ENCODE measurements at places on chromosomes 12 and 14.

DNA sequence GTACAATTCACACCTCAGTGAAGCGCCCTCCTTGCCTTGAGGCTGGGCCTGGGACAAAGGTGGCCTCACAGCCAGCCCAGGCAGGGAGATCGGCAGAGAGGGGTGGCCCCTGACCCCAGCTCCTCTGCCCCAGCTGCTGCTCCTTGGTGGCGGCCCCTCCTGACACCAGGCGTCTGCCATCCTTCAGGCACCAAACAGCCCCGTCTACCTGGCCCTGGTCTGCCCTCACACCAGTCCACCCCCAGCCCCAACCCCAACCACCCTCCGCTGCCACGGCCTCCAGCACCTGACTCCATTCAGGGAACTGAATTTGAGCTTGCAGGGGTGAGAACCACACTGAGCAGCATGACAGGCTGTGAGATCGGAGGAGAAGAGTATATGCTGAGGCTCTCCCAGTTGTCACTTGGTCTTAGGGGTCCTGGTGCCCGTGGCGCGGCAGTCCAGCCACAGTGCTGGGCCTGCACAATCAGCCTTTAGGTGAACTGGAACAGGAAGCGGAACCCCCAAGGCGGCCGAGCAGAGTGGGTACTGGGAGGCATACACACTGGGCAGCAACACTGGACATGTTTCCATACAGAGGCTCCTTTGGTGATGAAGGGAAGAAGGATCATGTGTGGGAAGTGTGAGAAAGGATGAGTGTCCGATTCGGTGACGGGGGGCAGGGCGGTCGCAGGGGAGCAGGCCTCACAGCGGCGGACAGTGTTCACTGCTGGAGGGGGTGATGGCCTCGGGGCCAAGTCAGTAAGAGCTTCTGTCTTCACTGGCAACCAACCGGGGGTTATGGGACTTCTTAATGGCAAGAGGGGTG is 18.7 kb downstream of the ZFYVE21 start:
- no peak for DNase-seq

GRCh38 chr12:12562585-12563261 is at the start of gene DUSP16:
DUSP16 (minus strand) TSS chr12:12562863; CDS start chr12:12521098, 41,765 bp downstream.
- peak; percentile 80 for DNase-seq

DNA sequence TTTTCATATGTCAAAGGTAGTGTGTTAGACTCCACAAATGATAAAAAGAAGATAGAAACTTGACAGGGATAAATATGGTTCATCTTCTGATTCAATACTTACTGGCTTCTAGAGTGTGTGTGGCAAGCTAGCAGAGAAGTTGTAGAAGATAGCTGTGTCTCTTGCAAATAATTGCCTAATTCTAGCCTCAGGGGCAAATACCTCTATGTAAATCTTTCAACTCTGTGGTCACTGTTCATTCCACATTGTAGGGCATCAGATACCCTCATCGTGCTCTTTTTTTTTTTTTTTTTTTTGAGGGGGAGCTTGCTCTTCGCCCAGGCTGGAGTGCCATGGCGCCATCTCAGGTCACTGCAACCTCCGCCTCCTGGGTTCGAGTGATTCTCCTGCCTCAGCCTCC is 1.7 kb downstream of the OLR1 start:
- DNase-seq = no peak

DNA sequence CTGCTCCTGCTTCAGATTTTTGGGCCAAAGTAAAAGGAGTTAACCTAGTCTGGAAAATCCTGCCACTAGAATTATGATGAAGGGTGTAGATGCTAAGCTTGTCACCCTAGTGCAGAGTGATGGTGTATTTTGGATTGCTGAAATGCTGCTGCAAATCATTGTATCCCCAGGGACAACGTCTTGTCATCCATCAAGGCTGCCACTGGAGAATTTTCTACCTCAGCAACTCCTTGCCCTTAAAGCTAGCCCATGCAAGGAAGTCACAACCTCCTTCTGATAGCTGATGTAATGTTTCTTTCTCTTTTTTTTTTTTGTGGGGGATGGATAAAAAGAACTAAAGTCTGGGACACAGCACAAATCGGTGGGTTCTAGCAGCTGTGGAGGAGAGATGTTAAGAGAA is 139.4 kb upstream of the FRMD6 start:
- DNase-seq = no peak

GRCh38 chr14:24802236-24802635 is 168.2 kb upstream of the GZMB start:
- DNase-seq = no peak

GRCh38 chr12:2944401-2945047 is 14.7 kb upstream of the TEAD4 start:
- peak; percentile 17 for DNase-seq

DNA sequence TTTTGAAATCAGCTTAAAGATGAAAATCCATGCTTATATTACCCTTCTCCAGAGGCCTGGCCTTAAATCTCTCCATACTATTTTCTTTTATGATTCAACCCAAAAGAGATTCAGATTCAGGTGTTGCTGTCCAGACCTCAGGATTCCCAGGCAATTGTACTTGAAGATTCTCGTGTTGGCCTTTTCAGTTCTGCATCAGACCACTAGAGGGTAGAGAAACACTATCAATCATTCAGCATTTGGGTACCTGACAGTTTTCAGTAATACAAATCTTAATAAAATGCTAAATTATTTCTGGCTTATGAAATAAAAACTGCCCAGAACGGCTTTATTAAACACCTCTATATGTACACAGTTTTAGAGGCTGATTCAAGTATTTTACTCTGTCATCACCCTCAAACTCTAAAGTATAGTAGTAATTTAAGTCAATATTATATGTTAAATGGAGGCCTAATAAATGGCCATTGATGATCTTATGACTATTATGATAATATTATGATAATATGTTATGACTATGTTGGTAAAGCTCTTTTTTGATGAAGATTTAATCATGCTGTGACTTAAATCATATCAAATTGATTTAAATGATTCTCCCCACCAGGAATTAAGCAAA is 301.1 kb downstream of the DUSP6 start:
- peak; percentile 31 for DNase-seq

DNA sequence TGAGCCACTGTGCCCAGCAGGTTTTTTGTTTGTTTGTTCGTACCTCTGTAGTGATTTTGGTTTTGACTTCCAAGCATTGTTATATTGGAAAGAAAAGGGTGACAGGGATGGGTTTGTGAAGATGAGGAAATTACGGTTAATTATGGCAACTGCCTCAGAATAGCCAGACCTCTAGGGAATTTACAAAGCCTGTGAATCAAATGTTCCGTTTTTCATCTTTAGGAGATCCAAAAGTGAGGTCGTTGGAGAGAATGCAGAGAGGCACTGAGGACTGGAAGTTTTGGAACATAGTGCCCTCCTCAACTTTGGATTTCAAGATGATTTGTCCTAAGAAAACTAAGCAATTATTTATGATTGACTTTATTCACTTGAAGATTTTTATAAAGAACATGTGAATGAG is 54.5 kb upstream of the EVL start:
- no peak for DNase-seq
